ENCODE measurements at places on chromosomes 3 and 15. TPM values are rescaled to one million over a fixed set of nuclear protein-coding genes. Genes with fewer than 3 reads are reported as not detected.

GRCh38 chr3:28826840-28827239 lies 454.0 kb upstream of the RBMS3 start:
- DNase-seq, result no peak

DNA sequence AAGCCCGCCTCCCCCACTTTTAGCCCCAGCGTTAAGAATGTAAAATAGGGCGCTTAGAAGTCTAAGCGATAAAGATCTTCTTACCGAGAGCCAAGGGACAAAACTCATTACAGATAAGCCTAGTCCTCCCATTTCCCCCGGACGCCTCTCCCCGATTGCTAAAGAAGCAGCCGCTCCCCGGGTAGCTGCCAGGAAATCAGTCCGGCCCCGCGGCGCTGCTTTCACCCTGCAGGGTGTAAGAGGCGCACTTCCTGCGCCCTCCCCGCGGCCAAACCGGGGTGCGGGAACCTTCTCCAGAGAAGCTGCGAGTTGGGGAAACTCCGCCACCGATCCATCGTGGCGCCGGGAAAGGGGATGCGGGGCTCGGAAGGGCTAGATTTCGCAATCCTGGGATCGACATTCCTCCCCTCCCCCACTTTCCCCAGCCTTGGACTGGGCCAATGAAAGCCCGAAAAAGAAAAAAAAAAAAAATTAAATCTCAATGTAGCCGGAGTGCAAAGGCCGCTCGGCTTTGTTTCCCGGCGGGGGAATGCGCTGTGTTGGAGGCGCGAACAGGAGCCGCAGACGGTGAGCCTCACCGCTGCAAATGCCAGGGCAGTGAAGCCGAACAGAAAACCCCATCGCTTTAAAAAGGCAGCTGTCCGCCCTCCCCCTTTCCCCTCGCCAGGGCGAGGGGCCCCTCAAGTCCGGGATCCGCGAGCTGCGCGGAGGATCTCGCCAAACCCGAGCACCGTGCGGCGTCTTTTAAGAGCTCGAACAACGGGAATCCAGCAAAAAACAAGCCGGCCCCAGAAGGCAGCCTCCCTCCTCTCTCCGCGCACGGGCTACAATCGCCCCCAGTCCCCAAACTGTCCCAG lies 626 bp upstream of the PTPRG start:
- peak; percentile 94 for DNase-seq

GRCh38 chr3:45337839-45338470 lies 50.4 kb upstream of the LARS2 start:
- no peak for DNase-seq

DNA sequence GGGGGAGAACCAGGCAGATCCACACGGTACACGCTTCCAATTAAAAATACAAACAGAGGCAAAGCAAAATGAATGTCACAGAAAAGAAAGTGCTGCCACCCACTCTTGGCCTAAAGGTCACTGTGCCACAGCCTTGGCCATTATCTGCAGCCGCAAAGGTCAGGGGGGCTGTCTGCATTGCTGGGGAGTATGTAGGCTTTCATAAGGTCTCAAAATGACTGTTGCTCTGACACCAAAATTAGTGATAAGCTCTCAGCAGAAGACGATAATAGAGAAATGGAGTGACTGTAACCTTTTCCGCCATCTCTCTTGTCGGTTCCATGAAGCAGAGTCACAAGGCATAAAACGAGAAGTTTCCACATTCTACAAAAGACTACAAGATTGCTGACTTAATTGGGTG lies 374.2 kb upstream of the ICE2 start:
- DNase-seq, result no peak

- no peak for DNase-seq
Measured at GRCh38 chr3:182889948-182890629, 90.2 kb downstream of the DCUN1D1 start.

WNT5A gene
- 193 TPM for total RNA-seq

PPP2R3A gene
- 15.1 TPM for total RNA-seq

BOC gene
- total RNA-seq, result 17.3 TPM

CORO2B gene
- 5.9 TPM for total RNA-seq

Measured in RPMI7951 (cell line).